ENCODE measurements at places on chromosomes 1 and 21. TPM values are rescaled to one million over a fixed set of nuclear protein-coding genes. Genes with fewer than 3 reads are reported as not detected.

The CHAF1B gene
- 33.8 TPM for total RNA-seq

The IFI6 gene
- 85.6 TPM for total RNA-seq

The TMPRSS15 gene
- not detected for total RNA-seq

The PIAS3 gene
- total RNA-seq: 17.0 TPM

The STIL gene
- total RNA-seq: 26.3 TPM

The RBBP5 gene
- total RNA-seq: 21.5 TPM

- no peaks in the 10 kb centered on the region for H3K27me3 ChIP-seq
- peaks cover 4% of the 10 kb centered on the region for H3K4me1 ChIP-seq
- no peak for DNase-seq
- H3K4me3 ChIP-seq: no peak overlapping the region
- H3K36me3 ChIP-seq: peaks cover 20% of the 10 kb centered on the region
Measured at GRCh38 chr1:3777647-3778589, 5.4 kb downstream of the SMIM1 start.

- H3K36me3 ChIP-seq: no peaks in the 10 kb centered on the region
- H3K27me3 ChIP-seq: peaks cover 7% of the 10 kb centered on the region
- no peak for DNase-seq
- H3K4me1 ChIP-seq: no peaks in the 10 kb centered on the region
- H3K27ac ChIP-seq: no peak overlapping the region
- H3K4me3 ChIP-seq: no peak overlapping the region
Measured at GRCh38 chr1:60809204-60809980, 273.0 kb upstream of the NFIA start.

DNA sequence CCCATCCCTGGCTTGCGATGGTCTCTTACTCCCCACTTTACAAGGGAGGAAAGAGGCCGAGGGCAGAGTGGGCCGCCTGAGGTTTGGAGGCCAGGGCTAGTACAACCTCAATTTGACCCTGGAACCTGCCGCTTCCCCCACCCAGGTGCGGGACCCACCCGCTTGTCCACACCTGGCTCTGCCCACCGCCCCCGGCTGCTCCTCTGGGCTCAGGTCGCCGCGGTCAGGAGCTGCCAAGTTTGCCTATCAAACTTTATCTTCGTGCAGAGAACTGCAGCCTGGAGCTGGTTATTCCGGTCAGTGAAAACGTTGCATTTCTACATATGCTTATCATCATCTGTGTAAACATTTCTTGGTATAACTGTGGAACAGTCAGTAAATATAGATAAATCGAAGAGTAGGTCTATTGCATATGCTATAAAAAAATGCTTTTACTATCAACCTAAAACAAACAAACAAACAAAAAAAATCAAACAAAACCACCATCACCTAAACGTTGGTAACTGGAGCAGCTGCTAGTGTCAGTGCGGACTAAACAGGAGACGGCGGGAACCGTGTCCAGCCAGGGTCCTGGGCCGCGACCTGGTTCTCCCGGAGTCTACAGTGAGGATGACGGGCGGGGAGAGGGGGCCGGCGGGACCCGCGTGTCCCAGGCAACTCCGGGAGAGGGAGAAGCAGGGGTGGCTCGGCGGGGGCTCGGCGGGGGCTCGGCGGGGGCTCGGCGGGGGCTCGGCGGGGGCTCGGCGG is 906 bp upstream of the ADARB1 start:
- peak overlapping the region; percentile 96 for H3K4me3 ChIP-seq
- H3K36me3 ChIP-seq: peaks cover 1% of the 10 kb centered on the region
- H3K27me3 ChIP-seq: no peaks in the 10 kb centered on the region
- H3K4me1 ChIP-seq: peaks cover 34% of the 10 kb centered on the region
- DNase-seq: no peak

GRCh38 chr1:37410815-37411214 is 63.6 kb upstream of the ZC3H12A start:
- H3K4me1 ChIP-seq: no peaks in the 10 kb centered on the region
- H3K4me3 ChIP-seq: no peak overlapping the region
- H3K36me3 ChIP-seq: no peaks in the 10 kb centered on the region
- no peak overlapping the region for H3K27ac ChIP-seq

GRCh38 chr1:29264773-29265389 is 28.6 kb downstream of the PTPRU start:
- H3K4me1 ChIP-seq: no peaks in the 10 kb centered on the region
- no peaks in the 10 kb centered on the region for H3K36me3 ChIP-seq
- no peak overlapping the region for H3K4me3 ChIP-seq
- H3K27ac ChIP-seq: no peak overlapping the region

DNA sequence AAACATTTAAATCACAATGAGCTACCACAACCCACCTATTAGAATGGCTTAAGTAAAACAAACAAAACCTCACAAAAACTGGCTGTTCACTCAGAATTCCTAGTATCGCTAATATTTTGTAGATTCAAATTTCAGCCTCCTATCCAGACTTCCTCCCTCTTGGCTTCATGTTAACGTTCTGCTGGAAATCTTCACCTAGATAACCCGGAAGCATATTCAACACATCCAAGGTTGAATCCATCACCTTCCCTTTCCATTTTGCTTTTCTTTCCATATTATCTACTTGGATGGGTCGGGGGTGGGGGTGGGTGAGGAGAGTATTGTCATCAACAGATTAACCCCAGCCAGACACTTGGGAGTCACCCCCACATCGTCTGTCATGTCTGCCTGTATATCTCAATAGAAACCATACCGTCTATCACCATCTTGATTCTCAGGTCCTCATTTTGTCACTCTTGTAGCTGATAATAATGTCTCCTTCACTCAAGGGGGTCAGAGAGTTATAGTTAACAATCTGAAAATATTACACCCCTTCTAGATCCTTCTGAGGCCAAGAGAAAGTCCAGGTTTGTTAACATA is 1.7 kb upstream of the DPH5 start:
- H3K27ac ChIP-seq: peak overlapping the region; percentile 50
- no peaks in the 10 kb centered on the region for H3K27me3 ChIP-seq
- no peak for DNase-seq
- peak overlapping the region; percentile 93 for H3K4me3 ChIP-seq
- H3K36me3 ChIP-seq: peaks cover 29% of the 10 kb centered on the region

DNA sequence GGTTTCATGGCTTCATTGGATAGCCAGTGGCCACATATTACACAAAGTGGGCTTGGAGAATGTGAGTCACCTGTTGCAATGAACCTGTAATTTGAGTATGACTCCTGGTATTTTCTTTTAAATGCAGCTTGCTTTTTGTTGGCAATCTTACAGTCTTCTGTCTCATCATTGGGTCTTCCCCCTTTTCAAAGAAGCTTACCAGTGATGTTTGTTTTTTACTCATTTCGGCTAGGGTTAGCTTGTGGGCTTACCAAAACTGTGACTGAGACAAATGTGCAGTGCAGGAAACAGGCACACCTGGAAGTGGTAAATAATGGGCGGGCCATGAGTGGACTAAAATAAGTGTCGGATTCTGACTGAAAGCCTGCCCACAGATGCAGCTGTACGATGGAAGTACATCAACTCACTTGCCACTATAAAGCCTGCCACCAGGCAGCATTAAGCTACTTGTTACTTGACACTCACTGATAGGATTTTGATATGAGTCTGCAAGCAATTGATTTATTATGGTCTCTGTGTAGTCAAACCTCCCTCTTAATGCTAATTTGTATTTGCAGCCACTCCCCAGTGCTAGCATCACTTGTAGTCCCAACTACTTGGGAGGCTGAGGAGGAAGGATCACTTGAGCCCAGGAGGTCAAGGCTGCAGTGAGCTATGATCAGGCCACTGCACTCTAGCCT is 4.2 kb downstream of the HHAT start:
- H3K27ac ChIP-seq: peak overlapping the region; percentile 26
- H3K36me3 ChIP-seq: peaks cover 1% of the 10 kb centered on the region
- peak overlapping the region; percentile 10 for H3K4me3 ChIP-seq
- H3K4me1 ChIP-seq: peaks cover 41% of the 10 kb centered on the region
- H3K27me3 ChIP-seq: peaks cover 19% of the 10 kb centered on the region

DNA sequence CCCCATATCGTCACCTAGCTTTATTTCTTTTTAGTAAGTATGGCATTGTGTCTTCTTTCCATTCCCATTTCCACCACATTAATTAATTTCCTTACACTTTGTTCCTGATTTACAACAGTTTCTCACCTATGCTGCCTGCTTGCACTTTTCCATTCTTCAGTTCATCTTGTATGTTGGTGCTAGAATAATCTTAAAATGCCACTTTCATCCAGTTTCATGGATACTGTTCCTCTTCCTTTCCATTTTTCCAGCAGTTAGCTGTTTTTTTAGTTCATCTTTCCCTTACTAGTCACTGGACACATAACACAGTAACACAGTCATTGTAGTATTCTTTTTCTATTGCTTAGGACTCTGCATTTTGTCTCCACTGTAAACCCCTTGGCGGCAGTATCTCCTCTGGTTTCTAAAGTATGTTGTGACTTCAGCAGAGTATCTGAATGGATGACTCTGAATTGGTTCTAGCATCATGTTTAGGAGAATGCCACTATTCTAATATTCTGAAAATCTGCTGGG is 2.1 kb downstream of the CDC7 start:
- DNase-seq: no peak
- no peak overlapping the region for H3K4me3 ChIP-seq
- H3K27me3 ChIP-seq: no peaks in the 10 kb centered on the region
- peaks cover 34% of the 10 kb centered on the region for H3K4me1 ChIP-seq
- peaks cover 13% of the 10 kb centered on the region for H3K36me3 ChIP-seq

GRCh38 chr1:219961684-219962083 is 33.3 kb upstream of the SLC30A10 start:
- H3K36me3 ChIP-seq: no peaks in the 10 kb centered on the region
- H3K4me3 ChIP-seq: no peak overlapping the region
- no peaks in the 10 kb centered on the region for H3K27me3 ChIP-seq
- no peak for DNase-seq
- H3K27ac ChIP-seq: no peak overlapping the region
- H3K4me1 ChIP-seq: no peaks in the 10 kb centered on the region

DNA sequence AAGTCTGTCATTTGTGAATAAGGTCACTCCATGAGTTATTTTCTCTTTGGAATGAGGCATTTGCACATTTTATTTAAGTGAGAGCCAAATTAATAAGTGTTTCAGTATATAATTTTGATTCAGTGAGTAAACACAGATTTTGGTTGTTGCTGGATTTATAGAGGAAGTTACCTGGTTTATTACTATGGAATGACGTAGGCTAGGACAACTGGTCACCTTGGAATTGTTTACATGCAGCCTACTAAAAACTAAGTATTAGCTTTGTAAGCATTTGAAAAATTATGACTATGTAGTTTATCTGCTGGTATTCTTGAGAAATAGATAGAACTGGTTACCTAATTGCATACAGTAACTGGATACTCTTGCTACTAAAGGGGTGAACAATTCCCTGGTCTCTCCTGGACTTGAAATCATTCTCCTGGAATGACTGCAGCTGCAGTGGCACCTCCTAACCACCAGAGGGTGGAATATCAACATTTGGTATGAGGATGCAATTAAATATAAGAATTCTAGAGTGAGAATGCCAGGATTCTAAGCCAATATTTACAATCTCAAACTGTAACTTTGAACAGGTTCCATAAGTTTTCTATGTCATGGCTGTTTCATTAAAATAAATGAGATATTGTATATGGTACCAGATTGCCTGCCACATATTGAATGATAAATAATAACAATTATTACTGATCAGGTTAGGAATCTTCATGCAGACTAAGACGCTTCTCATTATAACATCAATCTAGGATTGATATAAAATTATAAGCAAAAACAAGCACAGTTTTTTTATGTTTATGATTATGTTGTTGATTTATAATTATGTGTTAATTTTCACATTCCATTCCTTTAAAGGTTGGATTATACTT is 3.5 kb upstream of the KRTAP27-1 start:
- no peak overlapping the region for H3K4me3 ChIP-seq
- no peaks in the 10 kb centered on the region for H3K4me1 ChIP-seq
- H3K27me3 ChIP-seq: no peaks in the 10 kb centered on the region
- no peak overlapping the region for H3K27ac ChIP-seq
- no peak for DNase-seq

DNA sequence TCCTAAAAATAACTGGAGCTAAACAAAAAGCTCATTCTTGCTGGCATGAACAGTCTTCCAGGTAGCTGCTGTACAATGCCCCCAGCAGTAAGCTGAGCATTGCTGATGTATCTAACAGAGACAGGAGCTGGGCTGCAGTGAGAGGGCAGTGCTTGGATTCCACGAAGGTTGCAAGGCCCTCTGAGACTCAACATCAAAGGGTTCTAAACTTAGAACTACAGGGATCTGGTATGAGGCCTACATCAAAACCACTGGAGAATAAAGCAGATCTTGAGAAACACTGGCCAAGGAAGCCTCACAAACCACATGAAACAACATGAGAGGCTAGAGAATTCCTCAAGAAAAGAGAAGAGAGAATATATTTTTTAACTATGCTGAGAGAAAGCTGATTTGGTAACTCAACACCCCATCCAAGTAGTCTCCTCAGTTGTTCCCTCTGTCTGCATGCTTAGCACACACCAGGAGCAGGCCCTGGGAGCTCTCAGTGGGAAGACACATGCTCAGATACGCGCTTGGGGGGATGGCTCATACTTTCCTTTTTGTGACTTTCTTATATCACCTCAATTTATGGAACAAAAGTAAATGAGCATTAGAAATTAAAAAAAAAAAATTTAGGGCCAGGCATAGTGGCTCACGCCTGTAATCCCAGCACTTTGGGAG is 27.7 kb downstream of the DSTYK start:
- peaks cover 71% of the 10 kb centered on the region for H3K4me1 ChIP-seq
- DNase-seq: no peak
- no peaks in the 10 kb centered on the region for H3K27me3 ChIP-seq
- H3K4me3 ChIP-seq: no peak overlapping the region

DNA sequence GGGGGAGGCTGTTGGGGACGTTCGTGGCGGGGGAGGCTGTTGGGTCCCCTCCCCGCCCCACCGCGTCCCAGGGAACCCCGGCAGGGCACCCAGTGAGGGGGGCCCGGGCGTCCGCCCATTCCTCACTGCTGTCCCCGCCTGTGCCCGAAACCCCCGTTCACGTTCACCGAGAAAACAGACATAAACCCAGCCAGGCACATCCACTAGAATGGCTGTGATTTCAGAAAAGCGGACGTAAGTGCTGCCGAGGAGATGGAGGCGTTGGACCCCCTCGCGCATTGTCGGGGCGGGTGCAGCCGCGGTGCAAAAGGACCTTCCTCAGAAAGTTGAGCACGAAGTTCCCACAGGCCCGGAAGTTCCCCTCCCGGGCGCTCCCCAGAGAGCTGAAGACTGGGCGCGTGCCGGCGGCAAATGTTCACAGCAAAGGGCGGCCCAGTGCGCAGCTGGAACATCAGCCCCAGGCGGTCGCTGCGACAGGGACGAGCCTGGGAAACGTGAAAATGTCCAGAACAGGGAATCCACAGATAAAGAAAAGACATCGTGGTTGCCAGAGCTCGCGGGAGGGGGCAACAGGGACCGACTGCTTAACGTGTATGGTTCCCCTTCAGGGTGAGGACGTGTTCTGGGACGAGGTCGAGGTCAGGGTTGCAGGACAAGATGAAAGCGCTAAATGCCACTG is 18.5 kb upstream of the SAMD11 start:
- peak overlapping the region; percentile 65 for H3K4me3 ChIP-seq
- peaks cover 40% of the 10 kb centered on the region for H3K27me3 ChIP-seq
- peaks cover 5% of the 10 kb centered on the region for H3K4me1 ChIP-seq
- no peak overlapping the region for H3K27ac ChIP-seq
- no peaks in the 10 kb centered on the region for H3K36me3 ChIP-seq

- H3K4me3 ChIP-seq: peak overlapping the region; percentile 64
- peak overlapping the region; percentile 40 for H3K27ac ChIP-seq
- peaks cover 7% of the 10 kb centered on the region for H3K27me3 ChIP-seq
- peaks cover 4% of the 10 kb centered on the region for H3K36me3 ChIP-seq
Measured at GRCh38 chr1:226457307-226457712, 49.4 kb upstream of the PARP1 start.

Data from activated T-helper 1 cell treated with anti-CD3 and anti-CD28 coated beads, Interleukin-12 subunit alpha, Interleukin-12 subunit beta, Interleukin-2, Interleukin-4 antibody, amounts not matched to agents 30 ng/mL and 10 ng/mL and 1 ng/mL, durations not matched to agents 14 hours and 24 hours and 36 hours (primary cell).